ENCODE measurements at places on chromosomes 7 and 10.

GRCh38 chr7:114085592-114086501, 167.0 kb upstream of the PPP1R3A start:
- DNase-seq, result peak; percentile 77

GRCh38 chr7:108407676-108408075, 48.6 kb downstream of the NRCAM start:
- DNase-seq, result peak; percentile 56

- no peak for DNase-seq
These were observed 203.7 kb downstream of the EBF3 start for GRCh38 chr10:129760416-129760815.

DNA sequence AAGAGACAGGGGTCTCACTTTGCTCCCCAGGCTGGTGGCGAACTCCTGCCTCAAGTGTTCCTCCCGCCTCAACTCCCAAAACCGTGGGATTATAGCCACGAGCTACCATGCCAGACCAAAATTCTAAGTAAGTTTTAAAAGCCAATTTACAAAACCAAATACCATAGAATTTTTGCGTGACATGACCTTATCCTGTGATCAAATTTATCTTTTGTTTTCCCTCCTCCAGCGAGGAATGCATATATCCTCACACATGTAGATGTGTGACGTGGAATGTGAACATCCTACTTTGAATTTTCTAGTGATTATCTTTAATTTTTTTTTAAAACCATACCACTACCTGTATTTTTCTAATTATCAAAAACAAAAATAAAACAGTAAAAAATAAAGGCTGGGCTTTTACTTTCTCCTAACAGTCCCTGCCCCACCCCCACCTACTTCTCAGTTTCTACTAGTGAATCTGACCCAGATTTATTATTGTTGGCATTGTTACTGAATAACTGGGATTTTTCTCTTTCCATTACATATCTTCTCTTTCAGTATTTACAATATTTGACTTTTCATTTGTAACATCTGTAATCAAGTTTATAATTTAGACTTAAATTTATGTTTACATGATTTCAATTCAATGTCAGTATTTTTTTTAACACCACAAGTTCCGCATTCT, 26.0 kb downstream of the CYTH3 start:
- DNase-seq, result no peak

GRCh38 chr7:116859323-116859722, 3.1 kb upstream of the CAPZA2 start:
- no peak for DNase-seq

GRCh38 chr10:641149-642010, 48.1 kb downstream of the DIP2C start:
- no peak for DNase-seq

DNA sequence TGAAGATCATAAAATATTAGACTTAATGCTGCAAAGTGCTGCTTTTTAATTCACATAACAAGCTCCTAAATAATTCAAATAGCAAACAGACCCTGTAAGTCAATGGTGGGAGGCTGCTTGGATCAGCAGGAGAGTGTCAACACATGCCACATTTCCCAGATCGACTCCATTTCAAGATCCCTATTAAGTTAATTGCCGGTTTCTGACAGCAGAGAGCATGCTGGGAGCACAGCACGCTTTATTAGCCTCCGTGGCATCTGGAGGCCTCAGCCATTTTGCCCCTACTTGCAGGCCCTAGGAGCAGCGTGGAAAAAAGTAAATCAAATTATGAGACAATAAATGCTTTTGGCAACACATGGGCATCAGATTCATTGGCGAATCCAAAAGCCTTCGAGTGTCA, 201.0 kb downstream of the EMX2 start:
- no peak for DNase-seq

DNA sequence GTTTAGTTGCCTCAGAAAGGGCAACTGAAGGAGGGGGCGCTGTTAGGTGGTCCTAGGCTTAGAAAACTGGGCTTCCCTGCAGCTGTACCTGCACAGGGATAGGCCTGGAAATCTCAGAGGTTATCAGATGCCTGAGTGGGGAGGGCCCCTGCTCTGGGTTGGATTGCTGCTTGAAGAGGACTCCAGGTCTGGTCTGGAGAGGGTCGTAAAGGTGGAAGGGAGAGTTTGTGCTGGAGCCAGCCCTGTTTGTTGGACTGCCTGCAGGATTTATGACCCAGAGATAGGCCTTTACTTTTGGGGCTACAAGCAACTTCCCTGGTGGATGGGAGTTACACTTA, 765.9 kb downstream of the GRID1 start:
- DNase-seq, result no peak

DNA sequence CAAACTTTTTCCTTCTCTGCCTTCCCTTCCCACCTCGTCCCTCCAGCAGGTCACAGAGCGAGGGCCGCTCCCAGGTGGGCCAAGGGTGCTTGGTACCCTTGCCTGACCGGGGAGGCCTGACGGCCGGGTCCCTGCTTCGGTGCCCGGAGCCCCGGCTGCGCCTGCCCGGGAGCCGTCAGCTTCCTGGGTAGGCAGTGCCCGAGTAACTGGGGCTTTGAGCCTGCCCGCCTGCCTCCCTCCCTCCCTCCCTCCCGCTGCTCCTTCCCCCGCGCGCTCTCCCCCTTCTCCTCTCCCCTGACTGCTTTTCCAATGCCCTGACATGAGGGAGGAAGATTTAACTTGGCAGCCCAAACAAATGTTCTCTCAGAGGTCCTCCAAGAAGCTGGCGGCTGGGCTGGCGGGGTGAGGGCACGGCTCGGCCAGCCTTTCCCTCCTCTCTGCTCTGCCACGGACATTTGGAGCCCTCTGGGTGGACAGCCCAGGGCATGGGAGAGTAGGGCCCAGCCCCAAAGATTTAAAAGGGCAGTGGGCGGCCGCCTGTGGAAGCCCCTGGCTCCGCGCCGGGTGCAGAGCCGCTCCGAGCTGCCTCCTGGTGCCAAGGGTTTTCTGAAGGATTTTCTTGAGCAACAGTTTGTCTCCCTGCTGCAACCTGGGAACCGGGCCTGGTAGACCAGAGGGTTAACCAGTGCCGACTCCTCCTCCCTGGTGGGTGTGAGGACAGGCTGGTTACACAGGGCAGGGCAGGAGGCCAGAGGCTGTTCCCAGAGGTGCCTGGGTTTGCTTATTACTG, 2.0 kb downstream of the ZMIZ1 start:
- peak; percentile 53 for DNase-seq

DNA sequence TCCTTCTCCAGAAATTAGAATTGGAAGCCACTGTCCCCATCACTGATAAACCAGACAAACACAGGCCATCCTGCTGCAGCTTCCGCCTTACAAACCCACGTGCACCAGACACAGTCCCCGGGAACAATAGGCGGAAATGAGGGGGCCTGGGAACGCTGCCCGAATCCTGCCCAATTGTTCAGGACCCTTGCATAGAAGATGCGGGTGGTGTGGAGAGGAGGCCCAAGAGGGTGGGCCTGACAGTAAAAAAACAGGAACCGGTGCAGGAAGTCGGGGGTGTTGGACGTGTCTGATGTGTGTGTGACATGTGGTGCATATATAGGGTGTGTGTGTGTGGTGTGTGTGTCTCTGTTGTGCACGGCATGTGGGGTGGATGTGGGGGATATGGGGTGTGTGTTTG, 26.5 kb upstream of the CHST15 start:
- no peak for DNase-seq

DNA sequence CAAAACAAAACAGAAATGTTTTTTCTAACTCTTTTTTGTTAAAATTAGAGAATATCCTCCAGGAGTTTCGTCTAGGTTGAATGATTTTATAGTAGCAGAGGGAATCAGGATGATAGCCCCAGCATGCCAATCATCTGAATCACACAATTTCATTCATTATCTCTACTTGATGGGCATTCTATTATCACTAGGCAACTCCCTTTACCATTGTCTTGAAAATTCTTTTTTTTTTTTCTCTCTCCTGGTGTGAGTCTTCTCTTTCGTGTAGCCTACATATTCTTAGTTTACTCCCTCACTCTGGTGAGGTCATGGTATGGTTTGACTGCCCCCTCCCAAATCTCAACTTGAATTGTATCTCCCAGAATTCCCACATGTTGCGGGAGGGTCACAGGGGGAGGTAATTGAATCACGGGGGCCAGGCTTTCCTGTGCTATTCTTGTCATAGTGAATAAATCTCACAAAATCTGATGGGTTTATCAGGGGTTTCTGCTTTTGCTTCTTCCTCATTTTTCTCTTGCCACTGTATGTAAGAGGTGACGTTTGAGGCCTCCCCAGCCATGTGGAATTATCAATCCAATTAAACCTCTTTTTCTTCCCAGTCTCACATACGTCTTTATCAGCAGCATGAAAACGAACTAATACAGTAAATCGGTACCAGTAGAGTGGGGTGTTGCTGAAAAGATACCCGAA, 105.0 kb downstream of the OTUD1 start:
- no peak for DNase-seq

GRCh38 chr10:74310652-74311257, 159.7 kb downstream of the ADK start:
- DNase-seq, result no peak

DNA sequence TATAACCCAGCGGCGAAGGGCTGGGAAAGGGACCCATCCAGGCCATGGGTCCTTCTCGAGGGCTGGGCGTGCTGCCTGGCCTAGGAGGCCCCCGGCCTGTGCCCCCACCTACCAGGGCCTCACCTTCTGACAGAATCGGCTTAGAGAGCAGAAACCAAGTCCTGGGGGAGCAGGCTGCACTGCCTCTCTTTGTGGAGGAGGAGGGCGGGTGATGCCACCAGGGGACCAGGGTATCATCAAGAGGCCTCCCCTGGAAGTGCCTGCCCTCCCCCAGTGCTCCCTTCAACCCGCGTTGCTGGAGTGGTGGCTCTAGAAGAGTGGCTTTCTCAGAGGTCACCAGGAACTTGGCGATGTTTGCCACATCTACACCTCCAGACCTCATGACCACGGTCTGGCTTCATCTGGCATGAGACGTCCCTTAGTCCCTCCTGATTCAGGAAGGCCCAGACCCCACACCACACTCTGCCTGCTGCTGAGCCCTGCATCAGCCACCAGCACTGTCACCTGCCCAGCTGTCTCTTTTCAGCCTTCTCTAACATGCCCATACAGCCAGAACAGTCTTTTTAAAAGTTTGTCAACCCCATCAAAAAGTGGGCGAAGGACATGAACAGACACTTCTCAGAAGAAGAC, 31.9 kb downstream of the FKBP6 start:
- DNase-seq, result no peak

GRCh38 chr7:148304083-148304335, 286.6 kb upstream of the C7orf33 start:
- DNase-seq, result no peak

GRCh38 chr7:77433901-77434300, 17.8 kb upstream of the GSAP start:
- no peak for DNase-seq

DNA sequence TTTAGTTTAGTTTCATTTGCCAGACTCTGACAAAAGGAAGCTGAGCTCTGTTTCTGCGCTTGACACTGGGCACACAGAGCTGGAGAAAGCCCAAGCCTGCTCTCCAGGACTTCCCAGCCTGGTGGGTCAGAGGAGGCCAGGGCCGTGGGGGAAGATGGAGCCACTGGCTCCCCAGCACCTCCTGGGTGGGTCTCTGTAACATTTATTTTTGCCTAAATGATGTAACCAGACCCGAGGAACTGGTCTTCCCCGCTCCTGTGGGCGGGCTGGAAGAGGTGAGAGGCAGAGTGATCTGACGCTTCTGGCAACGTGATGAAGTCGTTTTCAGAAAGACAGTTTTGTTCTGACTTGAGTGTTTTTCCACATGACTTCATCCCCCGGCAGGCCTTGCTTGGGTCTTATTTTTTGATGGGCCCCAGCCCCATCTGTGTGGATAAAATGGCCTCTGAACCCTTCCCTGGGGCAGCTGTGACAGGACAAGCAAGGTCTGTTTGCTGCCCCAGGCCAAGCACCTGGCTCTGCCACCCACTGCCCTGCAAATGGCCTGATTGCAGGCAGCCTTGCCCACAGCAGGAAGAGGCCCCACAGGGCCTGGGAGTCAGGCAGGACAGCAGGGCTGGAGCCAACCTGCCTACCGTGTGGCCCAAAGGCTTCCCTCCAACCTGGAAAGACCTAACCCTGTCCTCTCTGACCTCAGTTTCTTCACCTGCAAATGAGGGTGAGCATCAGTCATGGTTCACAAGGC, 304.9 kb upstream of the ZMIZ1 start:
- no peak for DNase-seq

All from NCI-H1694 (cell line).